ENCODE measurements at places on chromosomes 2 and 18. TPM values are rescaled to one million over a fixed set of nuclear protein-coding genes. Genes with fewer than 3 reads are reported as not detected.
A peak's percentile ranks its signal among the peaks of the same experiment; 100 is the strongest.

The ARHGAP15 gene
- 41.4 TPM for total RNA-seq

DNA sequence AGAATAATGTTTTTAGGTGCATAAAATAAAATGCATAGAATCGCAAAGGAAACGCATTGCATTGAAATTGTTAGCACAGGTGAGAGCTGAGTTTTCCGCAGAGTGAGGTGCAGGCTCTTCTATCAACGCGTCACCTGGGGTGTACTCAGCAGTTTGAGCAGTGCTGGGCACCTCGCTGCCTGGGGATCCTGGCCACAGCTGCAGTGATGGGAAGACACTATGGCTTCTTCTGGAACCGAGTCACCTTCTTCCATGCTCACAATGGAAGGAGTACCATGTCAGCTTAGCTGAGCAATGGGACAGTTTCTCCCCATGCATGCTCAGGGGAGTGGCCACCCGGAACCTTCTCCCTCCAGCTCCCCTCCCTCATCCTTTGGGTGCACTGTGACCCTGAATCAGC, 95.4 kb upstream of the OTOS start:
- no peaks in the 10 kb centered on the region for H3K36me3 ChIP-seq
- no peak for DNase-seq
- no peak overlapping the region for H3K27ac ChIP-seq
- no peaks in the 10 kb centered on the region for H3K27me3 ChIP-seq
- H3K4me1 ChIP-seq, result peaks cover 7% of the 10 kb centered on the region
- no peak overlapping the region for H3K4me3 ChIP-seq

DNA sequence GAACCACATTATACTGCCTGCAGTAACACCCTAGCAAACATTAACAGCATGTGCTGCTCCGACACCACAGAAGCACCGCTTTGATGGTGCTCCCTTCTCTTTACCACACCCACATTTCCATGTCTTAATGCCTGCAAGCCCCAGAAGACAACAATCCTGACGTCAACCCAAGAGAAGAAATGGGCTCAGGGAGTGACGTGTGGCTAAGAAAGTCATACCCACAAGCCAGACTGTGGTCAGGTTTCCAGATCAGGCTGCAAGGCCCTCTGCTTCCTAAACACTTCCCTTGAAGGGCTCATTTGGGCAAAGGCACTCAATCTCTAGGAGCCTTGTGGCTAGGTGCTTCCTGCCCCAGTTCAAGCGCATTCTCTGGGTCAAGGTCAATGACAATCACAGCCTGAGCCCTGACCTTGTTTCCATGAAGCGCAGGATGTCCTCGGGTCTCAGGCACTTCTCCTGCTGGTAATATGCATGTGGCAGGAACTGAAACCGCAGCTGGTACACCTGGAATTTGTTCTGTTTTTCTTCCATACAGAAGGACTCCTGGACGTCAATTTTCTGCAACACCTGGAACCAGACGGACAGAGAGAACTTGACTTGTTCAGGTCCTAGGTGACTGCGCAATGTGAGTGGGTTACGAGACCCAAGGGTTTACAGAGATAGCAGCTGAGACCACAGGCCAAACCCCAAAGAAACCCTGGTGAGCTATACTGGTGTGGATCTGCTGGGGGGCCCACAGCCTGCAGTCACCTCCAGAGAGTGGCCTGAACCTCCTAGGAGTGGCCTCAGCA, 67.2 kb downstream of the POLR1A start:
- DNase-seq, result peak; percentile 93
- H3K27me3 ChIP-seq, result no peaks in the 10 kb centered on the region

The GALNT1 gene
- 43.9 TPM for total RNA-seq

DNA sequence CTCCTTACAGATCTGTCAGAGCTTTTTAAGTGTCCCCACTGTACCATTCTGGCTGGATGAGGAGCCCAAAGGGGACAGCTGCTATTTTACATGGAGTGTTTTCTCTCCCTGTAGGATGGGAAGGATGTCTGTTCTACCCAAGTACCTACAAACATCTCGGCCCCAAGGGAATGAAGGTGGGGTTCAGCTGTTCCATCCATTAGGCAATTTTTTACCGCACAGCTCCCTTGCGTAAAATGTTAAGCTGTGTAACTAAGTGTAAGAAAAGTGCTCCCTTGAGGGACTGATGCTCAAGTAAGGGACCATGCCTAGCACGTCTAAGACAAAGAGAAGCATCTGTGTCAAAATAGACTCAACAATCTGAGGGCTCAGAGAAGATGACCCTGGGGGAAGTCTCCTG, 180.3 kb downstream of the MYO5B start:
- no peak for DNase-seq
- no peaks in the 10 kb centered on the region for H3K27me3 ChIP-seq
- H3K4me1 ChIP-seq, result no peaks in the 10 kb centered on the region
- no peaks in the 10 kb centered on the region for H3K36me3 ChIP-seq
- no peak overlapping the region for H3K27ac ChIP-seq

- DNase-seq, result no peak
- H3K27ac ChIP-seq, result no peak overlapping the region
- no peaks in the 10 kb centered on the region for H3K4me1 ChIP-seq
- H3K27me3 ChIP-seq, result no peaks in the 10 kb centered on the region
Measured at GRCh38 chr2:43884689-43885088, 45.9 kb downstream of the ABCG8 start.

The CRIM1 gene
- total RNA-seq, result 11.1 TPM

GRCh38 chr2:207279520-207279919, 113.8 kb upstream of the KLF7 start:
- no peaks in the 10 kb centered on the region for H3K36me3 ChIP-seq
- DNase-seq, result no peak
- no peak overlapping the region for H3K27ac ChIP-seq
- no peaks in the 10 kb centered on the region for H3K4me1 ChIP-seq
- H3K4me3 ChIP-seq, result no peak overlapping the region
- H3K27me3 ChIP-seq, result no peaks in the 10 kb centered on the region

GRCh38 chr2:74028741-74029140, 44.0 kb downstream of the TET3 start:
- H3K27ac ChIP-seq, result no peak overlapping the region
- no peaks in the 10 kb centered on the region for H3K27me3 ChIP-seq

DNA sequence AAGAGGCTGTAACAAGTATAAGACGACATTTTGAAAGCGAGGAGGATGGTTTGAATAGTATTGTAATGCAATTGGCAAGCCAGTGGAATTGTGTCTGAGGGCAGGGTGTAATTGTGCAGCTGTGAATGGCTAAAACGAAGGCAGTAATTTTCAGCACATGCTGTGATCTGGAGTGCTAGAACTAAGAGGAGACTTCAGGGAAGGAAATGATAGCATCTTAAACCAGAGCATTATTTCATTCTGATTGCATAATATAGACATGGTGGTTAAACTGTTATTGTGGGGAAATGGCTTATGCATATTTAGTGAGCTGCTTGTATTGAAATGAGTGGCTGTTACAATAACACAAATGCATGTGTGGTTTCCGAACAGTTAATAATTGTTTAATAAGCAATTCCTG, 36.3 kb downstream of the THSD7B start:
- H3K36me3 ChIP-seq, result no peaks in the 10 kb centered on the region
- H3K4me1 ChIP-seq, result no peaks in the 10 kb centered on the region

The GALM gene
- 109 TPM for total RNA-seq

The IL1A gene
- 3.1 TPM for total RNA-seq

DNA sequence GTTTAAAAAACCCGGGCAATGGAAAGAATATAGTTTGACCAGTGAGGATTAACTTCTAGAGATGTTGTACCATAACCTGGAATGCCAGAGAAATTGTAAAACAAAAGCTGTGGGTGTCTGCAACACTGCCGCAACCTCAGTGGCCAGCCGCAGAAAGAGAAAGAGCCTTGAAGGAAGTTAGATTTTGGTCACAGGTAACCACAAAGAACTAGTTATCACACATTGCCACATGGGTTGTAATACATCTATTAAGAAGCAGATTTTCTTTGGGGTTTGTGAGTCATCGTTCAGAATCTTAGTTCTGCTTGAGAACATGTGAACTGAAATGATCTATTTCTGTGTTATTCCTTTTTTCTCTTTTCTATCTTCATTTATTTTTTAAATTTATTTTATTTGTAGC, 222.9 kb upstream of the AGAP1 start:
- H3K4me1 ChIP-seq, result peaks cover 4% of the 10 kb centered on the region
- DNase-seq, result no peak

The PTPRN gene
- 0.11 TPM for total RNA-seq

- no peak overlapping the region for H3K27ac ChIP-seq
- H3K36me3 ChIP-seq, result no peaks in the 10 kb centered on the region
- no peak for DNase-seq
- no peaks in the 10 kb centered on the region for H3K27me3 ChIP-seq
- no peak overlapping the region for H3K4me3 ChIP-seq
- H3K4me1 ChIP-seq, result no peaks in the 10 kb centered on the region
Measured at GRCh38 chr2:160984426-160985077, 175.7 kb upstream of the TANK start.

- H3K36me3 ChIP-seq, result no peaks in the 10 kb centered on the region
- H3K27me3 ChIP-seq, result no peaks in the 10 kb centered on the region
- H3K4me1 ChIP-seq, result no peaks in the 10 kb centered on the region
- no peak overlapping the region for H3K27ac ChIP-seq
- no peak overlapping the region for H3K4me3 ChIP-seq
- DNase-seq, result no peak
Measured at GRCh38 chr18:14921031-14921430, 173.1 kb downstream of the ANKRD30B start.

- DNase-seq, result no peak
- no peaks in the 10 kb centered on the region for H3K27me3 ChIP-seq
- no peaks in the 10 kb centered on the region for H3K36me3 ChIP-seq
Measured at GRCh38 chr18:48472610-48473009, 63.4 kb upstream of the ZBTB7C start.

The CRYGD gene
- total RNA-seq, result not detected

GRCh38 chr18:6482198-6482977, 67.7 kb upstream of the L3MBTL4 start:
- no peak for DNase-seq
- no peak overlapping the region for H3K4me3 ChIP-seq
- no peaks in the 10 kb centered on the region for H3K4me1 ChIP-seq
- H3K36me3 ChIP-seq, result no peaks in the 10 kb centered on the region

GRCh38 chr2:26521054-26521912, 43.4 kb upstream of the OTOF start:
- H3K27ac ChIP-seq, result no peak overlapping the region
- no peaks in the 10 kb centered on the region for H3K36me3 ChIP-seq
- DNase-seq, result no peak
- H3K27me3 ChIP-seq, result peaks cover 3% of the 10 kb centered on the region

The TEX44 gene
- total RNA-seq, result not detected

DNA sequence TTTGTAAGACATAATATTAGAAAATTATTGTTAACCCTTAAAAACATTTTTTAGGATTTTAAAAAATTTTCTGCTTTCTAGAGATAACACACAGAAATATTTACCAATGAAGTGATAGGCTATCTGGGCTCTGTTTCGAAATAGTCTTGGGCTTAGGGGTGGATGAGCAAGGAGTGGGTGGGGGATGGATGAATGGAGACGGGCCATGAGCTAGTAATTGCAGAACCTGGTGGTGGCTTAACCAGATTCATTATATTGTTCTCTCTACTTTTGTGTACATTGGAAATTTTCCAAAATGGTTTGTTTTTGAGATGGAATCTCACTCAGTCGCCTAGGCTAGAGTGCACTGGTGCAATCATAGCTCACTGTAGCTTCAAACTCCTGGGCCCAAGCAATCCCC, 89.6 kb downstream of the TCF7L1 start:
- no peak overlapping the region for H3K4me3 ChIP-seq
- no peak overlapping the region for H3K27ac ChIP-seq
- no peaks in the 10 kb centered on the region for H3K4me1 ChIP-seq
- DNase-seq, result no peak
- no peaks in the 10 kb centered on the region for H3K36me3 ChIP-seq
- no peaks in the 10 kb centered on the region for H3K27me3 ChIP-seq

DNA sequence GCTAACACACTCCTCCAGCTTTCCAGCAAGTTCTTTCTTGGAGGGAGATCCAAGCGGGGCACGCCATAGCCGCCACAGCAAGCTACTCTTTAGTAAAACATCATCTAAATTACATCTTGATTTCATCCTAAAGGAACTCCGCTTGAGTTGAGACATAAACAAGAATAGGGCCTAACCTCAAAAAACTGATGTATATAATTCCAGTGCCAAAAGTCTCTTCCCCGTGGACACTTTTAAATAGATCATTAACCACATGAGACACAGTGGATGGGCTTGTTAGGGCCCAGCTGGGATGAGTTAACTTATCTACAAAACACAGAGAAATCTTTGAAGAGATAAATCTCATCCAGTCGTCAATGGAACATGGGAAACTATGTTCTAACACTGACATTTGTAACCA, 20.8 kb upstream of the MLPH start:
- no peak overlapping the region for H3K27ac ChIP-seq
- no peak for DNase-seq
- no peak overlapping the region for H3K4me3 ChIP-seq
- no peaks in the 10 kb centered on the region for H3K27me3 ChIP-seq
- no peaks in the 10 kb centered on the region for H3K36me3 ChIP-seq
- no peaks in the 10 kb centered on the region for H3K4me1 ChIP-seq

All from CD8-positive, alpha-beta memory T cell (primary cell).